ENCODE measurements at places on chromosomes 6 and 20. TPM values are rescaled to one million over a fixed set of nuclear protein-coding genes. Genes with fewer than 3 reads are reported as not detected.

The FNDC1 gene
- 2.4 TPM for total RNA-seq

The DSE gene
- total RNA-seq = 37.3 TPM

The MCM9 gene
- total RNA-seq = 5.9 TPM

The FOXA2 gene
- total RNA-seq = not detected

The NRN1 gene
- 13.2 TPM for total RNA-seq

The PRR18 gene
- not detected for total RNA-seq

The GABRR1 gene
- not detected for total RNA-seq

The SLC17A3 gene
- not detected for total RNA-seq

The TP53TG5 gene
- 0.82 TPM for total RNA-seq

The PROCR gene
- 15.6 TPM for total RNA-seq

The CST9L gene
- total RNA-seq = not detected

GRCh38 chr6:43723737-43724295 is 36.2 kb upstream of the MRPS18A start:
- DNase-seq = peak; percentile 71

- no peak for DNase-seq
These were observed 24.2 kb downstream of the ISM1 start for GRCh38 chr20:13245250-13245723.

DNA sequence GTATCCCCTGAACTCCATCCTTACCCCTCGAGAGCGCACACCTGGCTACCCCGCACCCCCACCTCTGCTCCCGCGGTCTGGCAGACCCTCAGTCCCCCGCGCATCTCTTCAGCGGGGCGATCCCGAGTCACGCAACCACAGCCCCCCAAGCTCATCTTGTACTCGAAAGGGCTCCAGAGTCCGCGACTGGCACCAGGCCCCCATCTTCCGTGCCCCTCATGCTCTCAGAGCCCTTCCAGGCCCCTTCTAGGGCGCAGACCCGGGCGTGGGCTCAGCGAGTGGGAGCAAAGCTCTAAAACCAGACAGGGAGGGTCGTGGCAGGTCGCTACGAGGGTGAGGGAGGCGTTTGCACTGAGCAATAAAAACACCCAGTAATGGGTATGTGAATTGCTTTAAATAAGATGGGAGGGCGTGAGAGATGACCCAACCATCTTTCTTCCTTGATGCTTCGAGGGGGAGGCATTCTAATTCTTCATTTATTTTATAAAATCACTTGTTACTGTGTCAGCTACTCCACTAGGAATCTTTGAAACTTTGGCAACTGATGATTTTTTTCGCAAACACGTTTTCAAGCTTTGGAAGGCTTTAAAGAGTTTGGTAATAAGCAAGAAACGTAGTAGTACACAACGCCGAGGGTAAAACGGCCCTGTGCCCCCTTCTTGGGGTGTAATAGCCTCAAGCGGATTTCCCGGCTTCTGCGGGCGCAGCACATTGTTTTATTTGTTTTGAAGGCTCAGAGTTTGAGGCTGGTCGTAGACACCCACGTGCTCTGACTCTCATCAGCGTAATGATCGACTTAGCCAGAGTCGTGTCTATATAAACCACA is 42.6 kb upstream of the SUPT3H start:
- no peak for DNase-seq

DNA sequence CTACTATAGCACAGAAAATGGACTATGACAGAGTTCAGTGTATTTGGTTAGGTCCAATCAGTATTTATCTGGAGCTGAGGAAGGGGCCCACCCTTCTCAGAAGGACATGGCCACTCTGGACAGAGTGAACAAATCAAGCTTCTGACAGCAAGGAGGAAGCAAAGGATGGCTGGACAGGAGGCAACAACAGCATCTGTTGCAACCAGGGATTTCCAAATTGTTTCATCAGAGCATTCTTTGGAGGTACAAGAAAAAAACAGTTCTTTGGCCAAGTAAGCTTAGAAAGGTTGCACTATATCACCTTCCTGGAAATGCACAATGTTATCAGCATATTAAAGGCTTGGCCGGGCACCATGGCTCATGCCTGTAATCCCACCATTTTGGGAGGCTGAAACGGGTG is 118.7 kb upstream of the SLC22A16 start:
- DNase-seq = no peak

GRCh38 chr6:165052561-165053480 is 256.6 kb downstream of the C6orf118 start:
- no peak for DNase-seq

DNA sequence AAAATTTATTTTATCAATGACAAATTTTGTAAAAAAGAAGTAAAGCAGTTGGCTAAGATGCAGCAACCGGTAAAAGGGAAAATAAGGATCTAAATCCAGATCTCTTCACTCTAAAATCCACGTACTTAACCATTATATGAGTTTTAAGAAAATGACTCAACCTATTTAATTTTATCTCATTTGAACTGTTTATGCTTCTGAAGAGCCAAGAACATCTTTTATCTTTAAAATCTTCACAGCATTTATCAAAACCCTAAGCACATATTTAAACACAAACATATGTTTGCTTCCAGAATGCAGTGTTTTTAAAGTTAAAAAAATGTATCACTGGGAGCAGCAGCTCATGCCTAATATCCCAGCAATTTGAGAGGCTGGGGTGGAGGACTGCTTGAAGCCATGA is 339.2 kb downstream of the NKAIN2 start:
- no peak for DNase-seq

DNA sequence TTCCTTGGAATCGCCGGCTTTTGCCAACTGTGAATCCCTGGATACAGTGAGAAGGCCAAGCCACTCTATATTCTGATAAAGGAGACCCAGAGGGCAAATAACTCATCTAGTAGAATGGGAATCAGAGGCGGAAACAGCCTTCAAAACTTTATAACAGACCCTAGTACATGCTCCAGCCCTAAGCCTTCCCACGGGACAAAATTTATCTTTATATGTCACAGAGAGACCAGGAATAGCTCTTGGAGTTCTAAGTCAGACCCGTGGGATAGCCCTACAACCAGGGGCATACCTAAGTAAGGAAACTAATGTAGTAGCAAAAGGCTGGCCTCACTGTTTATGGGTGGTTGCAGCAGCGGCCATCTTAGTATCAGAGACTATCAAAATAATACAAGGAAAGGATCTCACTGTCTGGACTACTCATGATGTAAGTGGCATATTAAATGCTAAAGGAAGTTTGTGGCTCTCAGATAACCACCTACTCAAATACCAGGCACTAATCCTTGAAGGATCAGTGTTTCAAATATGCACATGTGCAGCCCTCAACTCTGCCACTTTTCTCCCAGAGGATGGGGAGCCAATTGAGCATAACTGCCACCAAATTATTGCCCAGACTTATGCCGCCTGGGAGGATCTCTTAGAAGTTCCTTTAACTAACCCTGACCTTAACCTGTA is 29.5 kb downstream of the CEP85L start:
- DNase-seq = no peak

GRCh38 chr6:129136751-129137150 is 253.8 kb downstream of the LAMA2 start:
- no peak for DNase-seq

- no peak for DNase-seq
These were observed 40.8 kb downstream of the ZFAND3 start for GRCh38 chr6:37860226-37860839.

DNA sequence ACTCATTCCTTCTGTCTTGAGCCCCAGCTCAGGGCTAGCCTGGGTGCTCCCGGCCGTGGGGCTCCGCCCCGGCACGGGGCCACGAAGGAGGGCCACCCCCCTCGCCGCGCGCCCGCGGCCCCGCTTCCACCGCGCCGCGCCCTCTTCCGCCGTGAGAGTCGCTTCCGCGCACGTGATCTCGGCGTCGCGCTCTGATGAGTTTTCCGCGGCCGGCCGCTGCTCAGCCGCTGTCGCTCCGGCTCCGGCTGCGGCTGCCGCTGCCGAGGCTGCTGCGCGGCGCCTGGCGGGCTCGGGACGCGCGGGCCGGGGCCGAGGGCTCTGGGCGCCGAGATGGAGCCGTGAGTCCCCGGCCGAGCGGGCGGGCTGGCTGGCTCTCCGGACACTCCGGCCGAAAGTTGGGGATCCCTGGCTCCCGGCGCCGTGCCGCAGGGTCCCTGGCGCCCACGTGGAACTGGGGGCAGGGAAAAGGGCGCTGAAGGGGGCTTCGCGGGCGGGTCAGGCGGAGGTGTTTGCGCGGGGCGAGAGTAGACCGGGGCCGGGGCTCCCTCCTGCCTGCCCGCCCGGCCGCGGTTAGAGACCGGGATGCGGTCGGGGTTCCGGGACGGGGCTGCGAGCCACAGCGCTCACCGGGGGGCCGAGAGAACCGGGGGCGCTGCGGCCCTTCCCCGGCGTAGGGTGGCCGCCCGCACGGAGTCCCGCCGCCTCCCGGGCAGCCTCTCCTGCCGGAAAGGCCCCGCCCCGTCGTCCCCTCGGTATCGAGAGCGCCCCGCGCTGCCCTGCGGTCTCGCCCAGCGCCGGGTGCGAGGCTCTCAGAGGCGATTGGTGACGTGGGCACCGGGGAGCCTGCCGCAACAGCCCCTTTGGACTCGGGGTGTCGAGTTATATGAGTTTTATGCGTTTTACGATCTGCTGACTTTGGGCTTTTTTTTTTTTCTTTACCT is at the start of gene TMEM181:
Gene TMEM181 (plus strand): TSS at position 197 of the 941 bp plus-strand sequence. CDS start 134 bp downstream, at position 331.
- peak; percentile 90 for DNase-seq

DNA sequence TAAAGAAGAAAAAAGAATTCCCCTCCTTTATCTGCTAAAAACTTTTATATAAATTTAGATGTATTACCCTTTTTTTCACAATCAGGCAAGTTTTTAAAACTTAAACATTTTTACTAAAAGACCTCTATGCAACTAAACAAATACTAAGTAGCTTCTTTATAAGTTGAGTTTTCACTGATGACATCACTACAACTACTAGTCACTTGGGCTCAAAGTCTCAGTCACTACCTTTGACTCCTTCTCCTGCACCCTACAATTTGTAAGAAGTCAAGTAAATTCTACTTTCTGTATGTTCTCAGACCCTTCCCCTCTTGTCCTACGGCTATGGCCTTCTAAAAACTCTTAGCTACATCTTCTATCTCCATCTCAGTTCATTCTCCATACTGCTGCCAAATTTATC is 11.2 kb downstream of the SUPT3H start:
- DNase-seq = no peak

DNA sequence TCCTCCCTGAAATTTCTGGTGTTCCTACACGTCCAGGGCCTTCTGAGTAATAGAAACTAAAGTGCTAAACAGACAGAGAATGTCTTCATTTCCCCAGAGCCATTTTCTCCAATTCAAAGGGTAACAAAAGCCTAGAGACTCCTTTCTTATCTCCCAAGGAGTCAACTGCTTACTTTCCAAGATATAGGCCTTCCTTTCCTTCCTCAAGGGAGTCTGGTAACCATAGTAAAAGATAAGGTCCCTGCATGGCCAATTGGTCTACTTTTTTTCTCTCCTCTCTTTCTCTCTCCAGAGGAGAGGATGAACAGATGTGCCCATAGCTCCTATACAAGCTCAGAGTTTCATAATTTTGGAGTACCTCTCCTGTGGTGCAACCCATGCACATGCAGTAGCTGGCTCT is 185.7 kb downstream of the ASCC3 start:
- DNase-seq = no peak

- DNase-seq = peak; percentile 14
These were observed 69.0 kb downstream of the DLL1 start for GRCh38 chr6:170221753-170222400.

DNA sequence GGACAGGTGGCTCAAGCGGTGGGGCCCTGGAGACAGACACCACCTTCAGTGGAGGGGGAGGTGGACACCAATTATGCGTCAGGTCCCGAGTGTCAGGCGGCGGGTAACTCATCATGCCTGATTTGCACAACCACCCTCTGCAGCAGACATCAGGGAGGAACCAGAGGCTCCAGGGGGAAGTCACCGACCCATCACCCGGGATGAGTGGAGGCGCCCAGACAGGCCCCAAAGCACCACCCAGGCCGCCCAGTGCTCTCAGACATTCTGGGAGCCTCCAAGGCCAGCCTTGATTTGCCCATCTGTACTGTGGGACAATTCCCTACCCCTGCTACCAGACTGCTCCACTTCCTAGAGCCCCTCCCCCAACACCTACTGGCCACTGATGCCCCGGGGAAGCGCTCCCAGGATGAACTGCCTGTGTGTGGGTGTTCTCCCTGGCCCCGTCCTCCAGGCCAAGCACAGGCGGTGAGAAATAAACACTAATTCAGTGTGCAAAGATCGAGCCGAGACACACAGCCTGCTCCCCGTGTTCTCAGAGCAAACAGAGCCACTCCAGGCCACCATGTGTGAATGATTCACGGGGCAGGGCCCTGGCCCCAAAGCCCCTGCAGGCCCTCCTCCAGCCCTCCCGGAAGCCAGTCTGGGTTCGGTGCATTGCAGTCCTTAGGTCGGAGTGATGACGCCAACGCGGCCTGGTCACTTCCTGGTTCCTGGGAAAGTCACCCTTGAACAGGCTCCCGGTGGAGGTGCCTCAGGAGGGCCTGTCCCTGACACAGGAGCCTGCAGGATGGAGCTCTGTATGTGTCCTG is 107.2 kb downstream of the ASXL1 start:
- DNase-seq = peak; percentile 69

DNA sequence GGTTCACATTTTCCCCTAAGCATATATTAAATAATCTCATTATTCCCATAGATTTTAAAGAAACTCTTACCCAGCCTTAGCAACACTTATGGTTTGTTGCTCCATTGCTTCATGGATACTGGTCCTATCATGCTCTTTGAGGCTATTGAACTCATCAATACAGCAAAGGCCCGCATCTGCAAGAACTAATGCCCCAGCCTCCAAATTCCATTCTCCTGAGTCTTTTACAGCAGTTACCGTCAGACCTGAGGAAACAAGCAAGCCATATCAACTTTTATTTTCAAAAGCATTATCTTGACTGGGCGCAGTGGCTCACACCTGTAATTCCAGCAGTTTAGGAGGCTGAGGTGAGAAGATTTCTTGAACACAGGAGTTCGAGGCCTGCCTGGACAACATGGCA is 37.7 kb upstream of the ASF1A start:
- no peak for DNase-seq

GRCh38 chr6:158962371-158962770 is 37.6 kb downstream of the RSPH3 start:
- no peak for DNase-seq

DNA sequence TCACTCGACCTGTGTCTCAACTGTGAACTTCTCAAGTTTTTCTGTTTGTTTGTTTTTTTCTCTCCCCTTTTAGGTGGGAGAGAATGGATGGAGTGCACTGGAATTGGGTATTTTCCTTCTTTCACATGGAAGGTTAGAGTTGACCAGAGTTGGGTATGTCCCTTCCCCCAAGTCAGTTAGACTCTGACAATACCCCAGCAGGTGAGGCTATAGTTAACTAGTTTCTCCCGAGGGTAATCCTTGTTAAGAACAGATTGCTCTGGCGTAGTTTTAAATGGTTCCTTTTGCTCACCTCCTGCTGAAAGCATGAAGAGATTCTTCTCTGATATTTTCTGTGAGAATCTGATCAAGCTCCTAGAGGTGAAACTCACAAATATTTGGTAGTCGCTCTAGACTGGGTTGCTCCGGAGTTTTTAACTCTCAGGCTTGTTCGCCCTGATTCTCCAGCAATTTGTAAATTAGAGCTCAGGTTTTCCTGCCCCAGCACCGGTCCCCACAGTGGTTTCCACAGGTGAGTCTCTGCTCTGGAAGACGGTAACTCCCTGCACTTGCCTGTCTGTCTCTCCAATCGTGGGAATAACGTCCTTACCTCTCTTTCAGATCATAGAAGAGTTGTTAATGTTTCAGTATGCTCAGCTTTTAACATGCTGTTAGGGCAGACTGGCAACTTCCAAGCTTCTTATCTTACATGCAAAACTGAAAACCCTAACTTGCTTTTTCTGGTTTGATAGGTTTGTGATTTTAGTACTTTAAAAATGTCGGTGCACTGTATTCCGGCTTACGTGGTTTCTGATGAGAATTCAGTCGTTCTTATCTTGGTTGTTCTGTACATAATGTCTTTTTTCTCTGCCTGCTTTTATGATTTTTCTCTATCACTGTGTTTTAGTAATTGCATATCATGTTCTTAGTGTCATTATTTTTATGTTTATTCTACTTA is 111.2 kb upstream of the HIVEP1 start:
- no peak for DNase-seq

- DNase-seq = no peak
These were observed 703.5 kb downstream of the TFAP2A start for GRCh38 chr6:9711365-9711764.
